ENCODE measurements at places on chromosomes 5 and 9.
A peak's percentile ranks its signal among the peaks of the same experiment; 100 is the strongest.

DNA sequence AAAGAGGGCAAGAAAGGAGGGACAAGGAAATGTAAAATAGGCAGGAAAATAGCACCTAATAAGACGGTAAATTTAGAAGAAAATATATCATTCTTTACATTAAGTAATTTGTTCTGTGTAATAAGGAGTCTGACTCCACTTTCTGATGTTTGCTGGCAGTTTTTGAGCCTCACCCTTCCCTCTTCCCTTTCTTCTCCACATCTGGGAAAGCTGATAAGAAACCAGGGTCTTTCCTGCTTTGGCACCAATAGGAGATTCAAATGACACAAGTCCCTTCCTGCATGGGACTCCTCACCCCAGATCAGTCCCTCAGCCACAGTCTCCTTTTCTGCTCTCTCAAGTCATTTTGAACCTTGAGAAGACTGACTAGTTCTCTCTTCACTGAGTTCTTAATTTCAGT, 31.2 kb upstream of the LECT2 start:
- no peak for DNase-seq

- DNase-seq: no peak
Observed at GRCh38 chr9:137738703-137739102, 119.9 kb downstream of the EHMT1 start.

DNA sequence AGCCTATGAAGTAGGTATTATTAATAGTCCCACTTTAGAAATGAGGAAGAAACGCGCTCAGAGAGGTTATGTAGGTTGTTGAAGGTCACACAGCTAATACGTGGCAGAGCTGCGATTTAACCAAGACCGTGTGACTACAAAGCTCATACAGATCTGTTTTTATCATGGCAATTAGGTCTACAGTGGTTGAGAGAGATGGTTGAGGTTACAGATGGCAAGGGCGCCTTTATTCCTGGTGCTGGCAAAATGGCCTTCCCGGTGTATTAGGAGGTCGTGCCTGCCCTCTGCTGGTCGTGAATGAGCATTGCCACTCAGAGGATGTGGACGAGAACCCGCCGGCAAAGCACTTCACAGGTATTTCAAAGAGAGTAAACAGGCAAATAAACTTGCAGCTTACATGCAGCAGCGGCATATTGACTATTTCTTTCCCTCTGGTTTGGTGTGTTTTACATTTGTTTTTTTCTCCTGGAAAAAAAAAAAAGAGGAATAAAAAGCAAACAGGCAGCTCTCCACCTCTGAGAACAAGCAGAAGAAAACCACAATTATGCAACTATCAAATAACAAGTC, 65.3 kb upstream of the EGFLAM start:
- peak; percentile 85 for DNase-seq

- DNase-seq: no peak
Observed at GRCh38 chr5:35138232-35138631, 90.5 kb upstream of the AGXT2 start.

GRCh38 chr5:107223066-107223465, 447.7 kb downstream of the EFNA5 start:
- DNase-seq: no peak

DNA sequence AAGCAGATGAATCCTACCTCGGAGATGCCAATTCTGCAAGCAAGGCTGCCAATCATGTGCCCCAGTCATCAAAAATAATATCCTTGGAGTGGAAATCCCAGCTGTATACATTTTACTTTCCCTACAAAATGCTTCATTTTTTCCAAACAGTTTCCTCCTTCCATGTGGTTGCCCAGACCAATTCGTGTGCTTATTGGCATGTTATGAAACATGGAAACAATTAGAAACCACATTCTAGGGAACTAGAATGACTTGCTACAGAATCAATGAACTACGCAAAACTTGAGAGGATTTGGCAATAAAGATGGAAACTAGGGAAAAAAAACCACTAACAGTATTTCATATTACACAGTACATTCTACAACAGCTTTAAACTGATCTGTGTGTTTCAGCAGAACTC, 584.5 kb upstream of the DMAC1 start:
- DNase-seq: no peak

GRCh38 chr9:137381501-137382443, 41.2 kb downstream of the EXD3 start:
- no peak for DNase-seq

GRCh38 chr5:34597034-34598027, 58.8 kb upstream of the RAI14 start:
- no peak for DNase-seq

All from NCI-H2171 (cell line).